ENCODE measurements at places on chromosomes 4 and X. TPM values are rescaled to one million over a fixed set of nuclear protein-coding genes. Genes with fewer than 3 reads are reported as not detected.

BBS12 gene
- total RNA-seq = 5.8 TPM

HTN1 gene
- total RNA-seq = not detected

GATA1 gene
- total RNA-seq = not detected

CABS1 gene
- not detected for total RNA-seq

GJB1 gene
- total RNA-seq = 0.79 TPM

PLK4 gene
- total RNA-seq = 21.6 TPM

RTL9 gene
- 0.48 TPM for total RNA-seq

MAGEA11 gene
- total RNA-seq = not detected

CXCL1 gene
- total RNA-seq = 0.42 TPM
